Stimulated activated CD8-positive, alpha-beta memory T cell treated with anti-CD3 and anti-CD28 coated beads, Interleukin-7, amount 100 ng/mL, for 1 hour (primary cell): ENCODE measurements at places on chromosomes 4 and X.

GRCh38 chr4:150230561-150230960, 152.3 kb downstream of the DCLK2 start:
- no peak for DNase-seq

GRCh38 chr4:48341776-48342605, 662 bp downstream of the SLAIN2 start:
- DNase-seq, result peak; percentile 16

GRCh38 chr4:185275501-185275900, 66.1 kb downstream of the SNX25 start:
- DNase-seq, result no peak

DNA sequence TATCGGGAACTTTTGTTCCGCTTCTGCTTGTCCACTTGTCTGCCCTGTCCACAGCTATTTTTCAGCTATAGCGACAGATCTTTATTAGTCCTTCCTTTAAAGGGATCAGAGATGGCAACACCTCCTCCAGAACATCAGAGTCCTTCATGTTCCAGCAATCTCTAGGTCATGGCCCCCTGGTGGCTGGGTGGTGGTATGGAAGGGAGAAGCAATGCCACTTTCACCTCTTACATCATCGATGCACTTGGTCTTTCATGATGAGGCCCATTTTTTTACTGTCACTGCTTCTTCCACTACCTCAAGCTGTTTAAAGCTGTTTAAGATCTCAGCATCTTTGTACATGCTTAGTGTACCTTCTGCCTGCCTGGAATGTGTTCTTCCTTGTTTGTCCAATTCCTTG, 106.7 kb downstream of the ARHGAP6 start:
- no peak for DNase-seq

DNA sequence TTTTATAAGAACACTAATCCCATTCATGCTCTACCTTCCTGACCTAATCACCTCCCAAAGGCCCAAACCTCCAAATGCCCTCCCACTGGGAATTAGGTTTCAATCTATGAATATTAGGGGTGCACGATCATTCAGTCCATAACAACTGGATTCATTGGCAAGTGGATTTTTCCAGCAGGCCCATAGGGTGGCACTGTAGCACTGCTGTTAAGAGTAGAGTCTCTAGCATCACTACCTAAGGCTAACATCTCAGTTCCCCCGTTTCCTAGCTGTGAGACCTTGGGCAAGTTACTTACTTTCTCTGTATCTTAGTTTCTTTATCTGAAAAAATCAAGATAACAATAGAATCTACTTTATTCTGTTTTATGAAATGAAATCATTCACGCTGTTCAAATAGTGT, 315.8 kb downstream of the STIM2 start:
- no peak for DNase-seq

GRCh38 chrX:148582353-148582752, 81.9 kb downstream of the AFF2 start:
- no peak for DNase-seq

- DNase-seq, result no peak
These were observed 425.7 kb downstream of the PABPC4L start for GRCh38 chr4:133775881-133776280.

GRCh38 chr4:26163425-26164362, 157.1 kb upstream of the RBPJ start:
- DNase-seq, result no peak

DNA sequence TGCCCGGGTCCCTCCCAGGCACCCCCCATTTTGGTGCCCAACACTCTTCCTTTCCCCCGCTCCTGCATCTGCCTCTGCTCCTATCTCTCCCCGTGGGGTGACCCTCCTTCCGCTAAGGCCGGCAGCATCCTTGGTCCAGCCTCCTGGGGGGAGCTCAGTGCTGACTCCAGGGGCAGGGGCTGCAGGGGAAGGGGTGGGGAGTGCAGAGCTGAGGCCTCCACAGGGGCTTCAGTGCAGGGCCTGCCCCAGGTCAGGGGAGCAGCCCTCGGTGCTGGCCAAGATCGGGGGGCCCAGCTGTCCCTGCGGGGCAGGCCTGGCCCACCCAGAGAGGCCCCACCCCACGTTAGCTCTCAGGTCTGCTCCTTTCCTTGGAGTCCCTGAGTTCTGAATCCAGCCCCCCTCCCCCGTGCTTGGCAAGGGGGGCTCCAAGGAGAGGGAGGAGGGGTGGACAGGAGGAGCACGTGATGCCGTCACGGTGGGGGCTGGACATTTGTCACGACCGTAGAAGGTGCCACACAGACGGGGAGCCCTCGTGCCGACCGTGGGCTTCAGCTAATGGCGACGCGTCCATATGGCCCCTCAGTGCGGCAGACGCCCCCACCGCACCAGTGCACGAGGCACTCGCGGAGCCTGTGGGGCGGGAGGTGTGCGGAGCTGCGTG, 63.5 kb upstream of the ADRA2C start:
- no peak for DNase-seq

GRCh38 chr4:89242864-89243732, 64.5 kb downstream of the GPRIN3 start:
- no peak for DNase-seq

DNA sequence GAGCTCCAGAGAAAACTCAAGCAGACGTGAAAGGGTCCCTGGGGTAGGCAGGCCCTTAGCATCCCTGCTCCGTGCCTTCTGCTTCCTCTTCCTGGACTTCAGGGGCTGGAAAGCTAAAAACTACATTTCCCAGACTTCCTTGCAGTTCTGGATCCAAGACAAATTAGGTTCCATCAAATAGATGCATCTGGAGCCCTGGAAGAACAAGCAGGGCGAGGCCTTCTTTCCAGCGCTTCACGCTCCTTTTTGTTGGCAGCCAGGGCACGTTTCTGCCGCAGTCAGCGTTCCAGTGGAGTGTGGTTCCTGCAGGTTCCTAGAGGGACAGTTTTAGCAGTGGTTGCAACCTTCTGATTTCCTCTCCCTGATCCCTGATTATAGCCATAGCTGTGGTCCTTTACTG, 53.6 kb upstream of the MSX1 start:
- no peak for DNase-seq

GRCh38 chr4:7624396-7624980, 189.8 kb upstream of the PSAPL1 start:
- DNase-seq, result no peak

- DNase-seq, result peak; percentile 23
These were observed 99.0 kb upstream of the MAML3 start for GRCh38 chr4:140252742-140253555.

GRCh38 chr4:21890231-21890630, 58.3 kb downstream of the KCNIP4 start:
- no peak for DNase-seq

DNA sequence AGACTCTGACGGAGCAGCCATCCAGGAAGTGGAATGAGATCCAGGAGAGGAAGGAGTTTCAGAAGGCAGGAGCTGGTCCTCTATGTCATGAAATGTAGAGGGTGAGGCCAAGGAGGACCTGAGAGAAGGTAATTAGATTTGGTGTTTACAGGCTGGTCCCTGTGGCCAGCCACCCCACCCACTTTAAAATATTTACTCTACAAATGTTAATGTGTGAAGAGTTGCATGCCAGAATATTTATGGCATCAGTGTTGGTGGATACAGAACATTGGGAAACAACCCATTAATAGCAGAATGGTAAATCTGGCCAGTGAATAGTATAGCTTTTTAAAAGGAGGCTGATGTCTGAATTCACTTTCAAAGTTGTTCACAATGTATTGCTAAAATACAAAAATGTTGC, 17.6 kb downstream of the TMEM164 start:
- no peak for DNase-seq

GRCh38 chr4:52628543-52628942, 30.6 kb downstream of the USP46 start:
- no peak for DNase-seq
